ENCODE measurements at places on chromosomes 13 and 19.

GRCh38 chr13:111668451-111668850, 348.0 kb downstream of the TEX29 start:
- no peak for DNase-seq

DNA sequence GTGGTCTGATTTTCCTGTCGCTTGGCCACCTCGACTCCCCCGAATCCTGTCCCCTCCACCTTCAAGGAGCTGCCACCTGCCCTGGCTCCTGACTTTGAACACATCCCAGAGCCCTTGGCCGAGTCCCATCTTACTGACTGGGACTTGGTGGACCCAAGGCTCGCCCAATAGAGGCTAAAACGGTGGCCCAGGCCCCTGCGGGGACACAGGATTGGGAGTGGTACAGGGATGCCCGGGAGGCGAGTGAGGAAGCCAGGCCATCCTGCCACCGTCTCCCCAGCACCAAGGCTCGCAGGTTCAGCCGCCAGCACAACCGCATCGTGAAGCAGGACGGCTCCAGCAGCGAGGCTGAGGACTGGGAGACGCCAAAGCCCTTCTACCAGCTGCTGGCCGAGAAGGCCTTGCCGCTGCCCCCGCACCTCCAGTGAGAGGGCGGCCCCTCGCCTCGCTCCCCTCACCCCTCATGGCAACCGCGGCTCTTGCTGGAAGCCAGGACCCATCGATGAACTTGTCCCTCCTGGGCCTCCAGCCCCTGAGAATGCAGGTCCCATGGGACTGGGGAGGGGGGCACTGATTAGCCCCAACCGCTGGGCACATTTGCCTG, 5.3 kb downstream of the SIX5 start:
- DNase-seq: no peak

DNA sequence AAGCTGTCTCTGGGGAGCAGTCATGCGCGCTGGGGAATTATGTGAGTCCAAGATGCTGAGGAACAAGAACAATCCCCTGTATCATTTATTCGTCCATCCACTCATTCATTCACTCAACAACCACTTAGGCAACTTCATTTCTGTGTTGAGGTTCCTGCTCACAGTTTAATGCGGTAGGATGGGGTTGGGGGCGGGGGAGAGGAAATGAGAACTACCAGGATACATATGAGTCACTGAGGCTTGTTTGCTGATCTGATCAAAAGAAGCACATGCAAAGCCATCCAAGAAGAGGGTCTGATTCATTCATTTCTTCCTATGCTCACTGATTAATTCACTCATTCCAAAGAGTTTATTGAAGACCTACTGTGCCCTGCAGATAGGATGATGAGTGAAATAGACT, 20.9 kb downstream of the ZNF536 start:
- no peak for DNase-seq

GRCh38 chr13:73110814-73111213, 52.0 kb downstream of the KLF5 start:
- no peak for DNase-seq

- no peak for DNase-seq
Measured at GRCh38 chr13:110571896-110572777, 10.6 kb upstream of the RAB20 start.

DNA sequence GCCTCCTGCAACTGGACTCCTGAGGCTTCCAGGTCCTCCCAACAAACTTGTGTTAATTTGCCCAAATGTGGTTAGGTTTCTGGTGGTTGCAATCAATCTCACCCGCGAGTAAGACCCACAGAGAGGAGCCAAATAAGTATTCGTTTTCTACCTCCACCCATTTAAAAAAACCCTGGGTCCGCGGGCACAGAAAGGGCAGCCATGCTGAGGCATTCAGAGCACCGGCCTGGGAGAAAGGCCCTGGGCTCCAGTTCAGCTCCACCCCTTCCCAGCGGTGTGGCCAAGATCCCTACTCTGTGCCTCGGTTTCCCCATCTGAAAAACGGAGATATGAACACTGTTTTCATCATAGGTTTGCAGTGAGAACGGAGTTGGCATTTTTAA, 56.9 kb downstream of the PEPD start:
- DNase-seq: no peak

GRCh38 chr13:113783966-113784644, 25.1 kb downstream of the TMEM255B start:
- DNase-seq: no peak

DNA sequence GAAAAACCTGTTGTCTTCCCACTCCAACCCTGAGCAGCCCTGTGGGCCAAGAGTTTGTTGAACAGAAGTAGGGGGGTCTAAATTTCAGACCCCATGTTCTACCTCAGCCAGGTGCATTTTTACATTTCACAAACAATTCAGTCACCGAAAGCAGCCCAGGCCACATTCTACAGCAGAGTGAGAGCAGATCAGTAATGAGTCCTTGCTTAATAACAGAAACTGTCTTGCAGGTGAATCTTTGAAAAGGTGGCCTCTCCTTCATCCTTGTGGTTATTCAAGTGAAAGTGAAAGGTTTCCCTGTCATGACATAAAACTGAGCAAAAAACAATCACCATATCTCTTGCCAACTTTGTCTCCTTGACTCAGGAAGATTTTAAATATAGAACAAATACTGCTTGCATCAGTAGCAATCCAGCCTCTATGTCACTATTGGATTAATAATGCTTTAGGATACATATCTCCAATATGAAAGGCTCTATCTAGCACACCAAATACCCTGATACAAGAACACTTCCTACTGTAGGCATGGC, 670.2 kb downstream of the DIAPH3 start:
- DNase-seq: no peak

DNA sequence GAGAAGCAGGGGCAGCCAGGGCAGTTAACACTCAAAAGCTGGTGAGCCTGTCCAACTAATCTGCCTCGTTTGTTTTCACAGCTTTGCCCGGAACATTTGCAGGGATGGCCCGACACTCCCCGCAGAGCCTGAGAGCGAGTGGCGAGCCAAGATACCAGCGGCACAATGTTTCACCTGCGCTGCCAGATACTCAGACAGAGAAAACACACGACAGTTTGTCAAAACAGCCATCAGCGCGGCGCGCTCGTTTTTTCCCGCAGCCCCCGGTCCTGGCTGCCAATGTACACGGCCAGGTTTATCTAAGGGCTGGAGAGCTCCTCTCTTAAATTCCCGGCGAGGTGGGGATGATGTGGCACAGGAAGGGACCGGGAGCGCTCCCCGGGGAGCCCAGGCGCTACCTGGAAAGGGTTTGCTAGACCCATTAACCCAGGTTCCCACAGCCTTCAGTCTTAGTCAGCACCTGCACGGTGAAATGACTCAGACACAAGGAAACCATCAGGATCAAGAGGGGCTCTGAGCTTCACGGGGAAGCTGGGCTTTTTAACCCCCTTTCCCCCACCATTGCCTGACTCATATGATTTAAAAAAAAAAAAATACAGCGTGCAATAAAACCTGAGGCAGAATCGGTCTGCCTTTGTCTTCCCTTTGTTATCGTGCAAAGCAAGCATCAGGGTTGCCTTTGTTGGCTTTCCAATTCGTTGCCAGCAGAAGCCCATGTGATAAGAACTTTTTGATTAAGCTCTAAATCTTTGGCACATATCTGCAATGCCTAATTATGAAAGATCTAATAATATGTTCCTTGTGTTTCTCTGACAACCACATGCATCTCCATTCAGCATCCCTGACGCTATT, 186.2 kb downstream of the EFNB2 start:
- peak; percentile 35 for DNase-seq

GRCh38 chr13:59374691-59375090, 789.0 kb downstream of the DIAPH3 start:
- no peak for DNase-seq

DNA sequence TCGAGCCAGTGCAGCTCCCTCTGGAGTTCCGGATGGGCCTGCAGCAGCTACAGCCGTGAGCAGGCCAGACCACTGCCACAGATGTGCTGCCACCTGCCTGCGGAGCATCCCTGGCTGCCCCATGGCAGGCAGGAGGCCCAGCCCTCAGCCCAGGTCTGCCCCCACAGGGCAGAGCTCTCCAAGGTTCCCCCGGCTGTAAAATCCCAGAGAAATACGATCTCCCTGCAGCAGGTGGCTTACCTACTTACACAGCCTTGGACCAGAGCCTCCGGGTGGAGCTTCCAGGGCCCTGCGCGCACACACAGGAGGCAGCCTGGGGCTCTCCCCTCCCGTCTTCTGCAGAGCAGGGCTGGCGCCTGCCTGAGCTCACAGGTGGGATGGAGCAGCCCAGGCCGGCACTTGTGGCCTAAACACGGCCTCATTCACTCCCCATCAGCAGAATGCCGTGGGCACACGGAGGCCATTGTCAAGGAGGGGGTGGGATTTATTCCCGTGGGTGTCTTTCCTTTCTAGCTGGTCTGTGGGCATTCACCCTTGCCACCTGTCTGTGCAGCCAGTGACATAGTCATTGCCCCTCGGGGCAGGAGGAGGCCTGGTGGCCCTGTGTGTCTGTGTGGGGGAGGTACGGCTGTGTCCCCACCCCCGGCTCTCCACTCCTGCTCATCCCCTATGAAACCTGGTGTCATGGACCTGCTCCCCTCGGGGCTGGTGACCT, 118.0 kb downstream of the KDM4B start:
- DNase-seq: no peak

GRCh38 chr13:66469745-66470144, 760.4 kb downstream of the PCDH9 start:
- DNase-seq: no peak

DNA sequence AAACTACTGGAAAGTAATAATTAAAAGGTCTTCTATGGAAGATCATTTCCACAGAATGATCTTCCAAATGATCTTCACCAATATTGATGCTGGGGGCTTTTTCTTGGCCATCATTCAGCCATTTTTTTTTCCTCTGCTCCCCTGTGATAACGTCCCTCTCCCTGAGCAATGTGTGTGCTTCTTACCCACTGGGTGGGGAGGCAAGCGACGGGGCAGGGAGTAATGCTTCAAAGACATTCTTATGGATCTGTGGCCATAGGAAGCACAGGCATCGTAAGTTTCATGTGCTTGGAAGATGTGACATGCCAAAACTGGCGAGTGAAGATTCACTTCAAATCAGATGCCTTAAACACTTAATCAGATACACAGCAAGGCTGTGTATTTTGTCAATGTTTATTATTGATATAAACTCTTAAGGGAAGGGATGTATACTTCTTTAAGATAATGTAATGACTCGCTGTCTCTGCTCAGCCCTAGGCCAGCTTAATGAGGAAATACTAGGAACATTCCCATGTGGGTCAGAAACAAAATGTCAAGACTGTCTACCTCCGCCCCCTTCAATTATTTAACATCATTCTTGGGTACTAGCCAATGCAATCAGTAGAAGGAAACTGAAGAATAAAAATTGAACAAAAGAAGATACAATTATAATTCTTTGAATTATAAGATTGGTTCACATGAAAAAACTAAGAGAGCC, 34.1 kb upstream of the SERPINE3 start:
- no peak for DNase-seq

GRCh38 chr19:48867123-48867745, 1.2 kb downstream of the PLEKHA4 start:
- peak; percentile 53 for DNase-seq

GRCh38 chr13:76292031-76292430, 594.2 kb downstream of the KCTD12 start:
- no peak for DNase-seq

- no peak for DNase-seq
Measured at GRCh38 chr19:28793391-28794168, 419.4 kb downstream of the UQCRFS1 start.

GRCh38 chr19:39297931-39298634, 1.9 kb downstream of the IFNL1 start:
- no peak for DNase-seq

DNA sequence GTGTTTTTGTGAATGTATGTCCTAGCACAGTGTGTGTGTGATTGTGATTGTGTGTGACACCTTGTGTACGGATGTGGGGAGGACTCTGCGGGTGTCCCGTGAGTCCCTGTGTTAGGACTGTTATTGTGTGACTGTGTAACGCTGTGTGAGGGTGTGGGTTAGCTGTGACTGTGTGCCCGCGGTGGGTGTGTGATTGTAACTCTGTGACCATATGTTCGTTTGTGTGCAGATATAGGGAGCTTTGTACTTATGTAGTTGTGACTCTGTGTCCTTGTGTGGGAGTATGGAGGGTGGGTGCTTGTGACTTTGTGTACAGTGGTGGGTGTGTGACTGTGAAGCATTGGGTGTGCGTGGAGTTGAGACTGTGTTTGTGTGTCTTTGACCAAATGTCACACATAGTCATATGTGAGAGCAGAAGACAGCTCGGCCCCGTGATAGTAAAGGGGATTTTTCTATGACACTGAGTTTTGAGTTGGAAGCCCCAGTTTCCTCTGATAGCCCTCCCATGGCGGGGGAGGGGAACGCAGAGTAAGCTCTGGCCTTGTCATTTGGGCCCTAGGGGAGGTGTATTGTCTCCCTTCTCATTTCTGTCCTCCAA, 949 bp upstream of the ZNF260 start:
- no peak for DNase-seq

GRCh38 chr19:37936166-37936565, 29.2 kb downstream of the SIPA1L3 start:
- no peak for DNase-seq

DNA sequence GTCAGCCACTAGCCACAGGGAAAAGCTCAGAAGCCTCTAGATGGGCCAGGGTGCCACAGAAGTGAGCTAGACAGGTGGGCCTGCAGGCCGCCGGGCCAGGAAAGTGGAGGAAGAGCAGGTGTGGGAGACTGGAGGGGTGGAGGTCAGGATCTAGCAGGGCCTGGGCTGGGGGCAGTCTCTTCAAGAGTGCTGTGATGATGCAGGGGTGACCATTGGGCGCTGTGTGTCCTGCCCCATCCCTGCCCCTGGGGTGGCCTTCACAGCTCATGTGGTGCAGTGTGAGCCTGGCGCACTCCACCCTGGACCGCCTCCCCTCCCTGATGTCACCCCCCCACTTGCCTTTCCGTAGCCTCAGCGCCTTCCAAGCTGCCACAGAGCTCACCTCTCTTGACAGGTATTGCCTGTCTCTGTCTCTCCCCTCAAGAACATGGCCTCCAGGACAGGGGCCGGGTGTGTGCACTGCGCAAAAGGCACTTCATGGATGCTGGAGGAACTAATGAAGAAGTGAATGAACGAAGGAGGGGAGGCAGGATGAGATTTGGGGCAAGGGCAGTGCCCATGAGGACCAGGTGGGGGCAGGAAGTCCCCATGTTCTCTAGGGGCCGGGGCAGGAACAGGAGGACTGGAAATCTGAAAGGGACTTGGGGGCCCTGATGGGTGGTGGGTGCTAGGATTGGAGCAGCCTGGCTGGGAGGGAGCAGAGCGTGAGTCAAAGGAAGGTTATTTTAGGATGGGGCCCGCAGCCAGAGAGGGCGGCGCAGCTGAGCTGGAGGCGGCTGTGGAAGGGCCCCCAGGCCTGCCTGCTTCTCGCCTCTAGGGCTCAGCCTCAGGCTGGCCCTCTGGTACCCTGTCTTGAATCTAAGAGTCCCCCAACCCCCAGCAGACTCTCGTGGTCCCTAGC, 6.6 kb downstream of the SSBP4 start:
- no peak for DNase-seq

Measured in lung (tissue), 17 donors.